AML-193 (cell line): ENCODE measurements at places on chromosomes 4 and X.

- DNase-seq: no peak
Measured at GRCh38 chrX:10518073-10518472, 102.3 kb downstream of the MID1 start.

DNA sequence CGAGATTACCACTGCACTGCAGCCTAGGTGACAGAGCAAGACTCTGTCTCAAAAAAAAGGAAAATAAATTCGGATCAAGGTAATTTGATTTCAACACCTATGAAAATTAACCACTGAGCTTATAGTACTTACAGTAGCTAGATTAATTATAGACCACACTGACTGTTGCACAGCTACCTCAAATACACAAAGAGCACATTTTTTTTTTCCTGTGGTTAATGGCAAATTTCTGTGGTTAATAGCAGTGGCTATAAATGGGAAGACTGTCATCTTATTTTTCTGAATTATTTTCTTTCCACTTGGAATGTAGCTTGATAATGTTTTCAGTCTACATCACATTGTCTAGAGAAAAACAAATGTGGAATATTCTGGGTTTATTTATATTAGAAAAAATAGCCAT is 1661.6 kb upstream of the PCDH7 start:
- DNase-seq: no peak

- DNase-seq: peak; percentile 10
Measured at GRCh38 chr4:12110627-12111026, 681.9 kb upstream of the HS3ST1 start.

- no peak for DNase-seq
Measured at GRCh38 chr4:39062770-39063097, 702 bp downstream of the KLHL5 start.
